ENCODE measurements at places on chromosomes 1 and 21.

- DNase-seq: no peak
Measured at GRCh38 chr1:230276401-230276800, 149.7 kb downstream of the PGBD5 start.

DNA sequence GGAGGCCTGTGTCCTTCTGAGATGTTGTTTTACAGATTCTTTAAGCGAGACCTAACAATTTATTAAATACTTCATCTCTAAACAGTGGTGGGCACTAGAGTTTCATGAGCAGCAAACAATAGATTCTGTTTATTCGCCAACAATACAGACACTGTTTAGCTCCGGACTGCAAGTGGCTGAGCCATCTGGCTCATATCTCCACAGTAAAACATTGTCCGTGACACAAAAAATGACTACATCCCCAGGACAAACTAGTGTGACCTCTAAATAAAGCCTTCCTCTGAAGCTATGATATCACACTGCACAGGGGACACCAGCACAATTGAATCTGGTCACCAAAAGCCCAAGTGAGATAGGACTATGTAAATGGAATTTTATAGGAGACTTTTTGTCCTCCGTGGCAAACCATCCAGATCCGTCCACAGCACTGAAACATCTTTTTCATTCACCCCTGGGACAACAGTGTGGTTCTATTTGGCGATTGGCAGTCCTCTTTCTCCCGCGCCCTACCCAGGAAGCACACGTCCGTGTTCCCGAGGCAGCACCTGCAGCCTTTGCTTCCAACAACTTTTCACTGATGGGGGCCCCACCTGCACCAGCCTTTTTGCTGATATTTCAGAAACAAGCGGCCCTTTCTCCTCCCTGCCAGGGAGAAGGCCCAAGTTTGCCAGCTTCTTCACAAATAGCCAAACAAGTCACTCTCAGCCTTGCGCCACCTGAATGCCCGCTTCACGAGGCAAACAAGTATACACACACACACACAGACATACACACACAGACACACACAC, 47.4 kb downstream of the OLIG1 start:
- DNase-seq: no peak

GRCh38 chr1:165703648-165704047, 5.3 kb upstream of the ALDH9A1 start:
- DNase-seq: no peak

DNA sequence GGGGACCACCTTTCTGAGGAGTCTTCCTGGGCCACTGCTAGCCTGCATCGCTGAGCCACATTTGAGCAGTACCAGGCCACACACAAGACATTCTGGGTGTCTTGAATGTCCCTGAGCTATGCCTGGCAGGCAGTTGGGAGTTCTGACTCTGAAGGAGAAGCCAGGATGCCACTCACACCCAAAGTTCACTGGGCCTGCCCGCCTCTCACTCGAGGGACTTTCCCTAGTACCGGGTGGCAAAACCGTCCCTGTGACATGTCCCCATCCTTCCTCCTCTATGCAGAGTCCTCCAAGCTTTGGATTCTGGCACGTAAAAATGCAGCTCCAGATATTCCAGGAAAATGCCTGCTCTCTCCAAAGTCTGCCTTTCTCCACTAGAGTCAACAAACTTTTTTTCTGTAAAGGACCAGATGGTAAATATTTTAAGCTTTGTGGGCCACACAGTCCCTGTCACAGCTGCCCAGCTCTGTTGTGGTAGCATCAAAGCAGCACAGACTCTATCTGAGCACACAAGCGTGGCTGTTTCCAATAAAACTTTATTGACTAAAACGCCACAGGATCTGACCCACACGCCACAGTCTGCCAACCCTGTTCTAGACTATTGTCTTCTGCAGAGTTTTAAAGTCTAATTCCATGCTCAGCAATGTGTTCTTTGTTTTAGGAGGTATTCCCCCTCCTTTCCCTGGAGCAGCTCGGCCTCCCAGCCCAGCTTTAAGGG, 19.2 kb upstream of the GUCA2B start:
- no peak for DNase-seq

GRCh38 chr1:33267468-33268205, 11.3 kb downstream of the ZNF362 start:
- no peak for DNase-seq

DNA sequence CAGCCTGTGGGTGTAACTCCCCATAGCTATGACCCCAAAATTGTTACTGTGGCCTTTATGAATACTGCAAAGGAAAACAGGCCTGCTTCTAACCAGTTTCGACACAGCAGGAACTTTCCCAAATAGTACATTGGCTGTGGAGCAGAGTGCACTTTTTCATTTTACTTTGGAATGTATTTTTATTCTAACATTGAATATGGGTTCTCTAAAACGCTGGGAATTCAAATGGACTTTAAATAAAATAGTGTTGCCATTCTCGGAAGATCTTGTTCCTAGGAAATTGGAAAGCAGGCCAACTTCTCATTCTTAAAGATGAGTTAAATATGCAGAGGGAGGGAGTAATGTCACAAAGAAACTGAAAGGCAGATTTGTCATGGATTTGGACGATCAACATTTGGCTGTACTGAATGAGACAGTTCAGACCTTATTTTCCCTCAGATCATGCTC, 39.6 kb upstream of the ARHGAP29 start:
- DNase-seq: no peak

- DNase-seq: no peak
Measured at GRCh38 chr1:94385308-94385929, 32.8 kb upstream of the ABCD3 start.

DNA sequence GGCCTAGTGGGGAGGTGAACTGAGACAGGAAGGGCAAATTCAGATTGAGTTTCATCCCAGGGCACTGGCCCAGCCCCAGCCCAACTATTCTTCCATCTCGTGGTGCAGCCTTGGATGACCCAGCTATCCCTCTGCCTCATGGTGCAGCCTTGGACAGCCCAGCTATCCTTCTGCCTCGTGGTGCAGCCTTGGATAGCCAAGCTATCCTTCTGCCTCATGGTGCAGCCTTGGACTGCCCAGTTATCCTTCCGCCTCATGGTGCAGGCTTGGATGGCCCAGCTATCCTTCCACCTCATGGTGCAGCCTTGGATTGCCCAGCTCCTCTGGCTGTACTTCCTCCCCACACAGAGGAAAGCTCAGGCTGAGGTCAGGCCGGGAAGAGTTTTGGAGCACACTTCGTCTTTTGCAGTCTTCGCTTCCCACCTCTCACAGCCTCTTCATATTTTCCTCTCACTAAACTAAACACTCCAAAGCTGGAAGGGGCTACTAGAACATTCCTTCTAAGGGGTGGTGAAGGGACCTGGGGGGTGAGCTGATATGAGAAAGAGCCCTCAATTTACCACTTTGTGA, 69.8 kb upstream of the TTC34 start:
- DNase-seq: no peak

DNA sequence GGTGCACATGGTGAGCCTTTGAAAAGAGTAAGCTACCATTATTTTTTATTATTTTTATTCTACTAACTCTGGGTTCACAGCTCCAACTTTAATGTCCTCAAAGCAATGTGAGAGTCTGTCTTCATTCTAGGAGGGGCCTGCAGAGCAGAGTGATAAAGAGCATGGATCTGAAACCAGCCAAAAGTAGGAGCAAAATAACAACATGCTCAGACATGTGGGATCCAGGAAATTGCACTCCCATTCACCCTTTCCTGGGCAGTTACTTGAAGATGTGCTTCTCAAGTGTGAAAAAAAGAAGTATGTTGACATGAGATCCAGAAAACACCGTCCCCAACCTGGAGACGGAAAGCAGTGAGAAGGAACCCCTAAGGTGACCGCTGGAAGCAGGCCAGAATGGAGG, 8.7 kb upstream of the LIN28A start:
- no peak for DNase-seq

DNA sequence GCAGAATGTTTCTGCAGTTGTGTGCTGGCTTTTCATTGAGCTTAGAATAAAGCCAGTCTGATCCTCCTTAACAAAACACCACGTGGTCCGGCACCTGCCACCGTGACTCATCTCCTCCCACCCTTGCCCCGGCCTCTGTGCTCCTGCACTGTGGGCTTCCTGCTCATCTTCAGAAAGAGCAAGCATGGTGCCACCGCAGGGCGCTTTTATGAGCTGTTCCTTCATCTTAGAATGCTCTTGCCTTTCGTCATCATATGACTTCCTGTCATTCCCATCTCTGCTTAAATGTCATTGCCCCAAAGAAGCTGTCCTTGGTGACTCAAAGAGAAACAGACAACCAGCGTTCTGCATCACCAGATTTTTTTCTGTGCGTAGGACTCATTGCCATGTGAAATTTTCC, 117.8 kb downstream of the HHAT start:
- DNase-seq: no peak

- no peak for DNase-seq
Measured at GRCh38 chr1:1307261-1307922, 338 bp downstream of the ACAP3 start.

DNA sequence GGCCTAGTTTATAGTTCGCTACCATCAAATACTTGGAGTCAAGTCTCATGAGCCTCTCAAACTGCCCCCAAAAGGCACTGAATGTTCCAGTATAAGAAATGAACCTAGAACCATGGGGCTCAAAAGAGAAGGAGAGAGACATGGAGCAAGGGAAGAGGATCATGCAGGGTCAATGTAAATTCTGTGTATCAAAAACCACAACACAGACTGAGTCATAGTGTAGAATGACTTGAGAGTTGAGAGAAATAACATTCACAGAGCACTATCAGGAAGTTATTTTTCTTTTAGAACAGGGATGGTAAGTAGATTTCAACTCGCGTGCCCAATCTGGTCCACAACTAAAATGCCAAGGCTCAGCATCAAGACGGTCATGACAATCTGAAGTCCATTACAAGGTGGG, 59.8 kb downstream of the GNG12 start:
- no peak for DNase-seq

- no peak for DNase-seq
Measured at GRCh38 chr1:23475641-23476040, 8.3 kb downstream of the ASAP3 start.

DNA sequence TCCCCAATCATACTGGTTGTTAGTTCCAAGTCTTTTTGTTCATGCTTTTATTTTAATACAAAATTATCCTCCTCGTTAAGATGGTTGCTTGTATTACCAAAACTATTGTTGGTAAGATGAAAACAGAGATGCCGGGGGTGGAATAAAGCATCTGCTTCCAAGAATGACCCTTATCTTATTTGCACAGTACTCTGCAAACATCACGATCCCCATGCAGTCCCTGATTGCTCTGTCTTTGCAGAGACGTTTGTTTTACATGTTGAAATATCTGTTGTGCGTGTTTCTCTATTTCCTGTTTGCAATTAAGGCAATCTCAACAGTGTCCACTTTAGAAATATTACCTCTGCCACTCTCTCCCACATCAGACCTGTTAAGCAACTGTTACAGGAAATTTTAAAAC, 141.3 kb upstream of the NCAM2 start:
- DNase-seq: no peak

DNA sequence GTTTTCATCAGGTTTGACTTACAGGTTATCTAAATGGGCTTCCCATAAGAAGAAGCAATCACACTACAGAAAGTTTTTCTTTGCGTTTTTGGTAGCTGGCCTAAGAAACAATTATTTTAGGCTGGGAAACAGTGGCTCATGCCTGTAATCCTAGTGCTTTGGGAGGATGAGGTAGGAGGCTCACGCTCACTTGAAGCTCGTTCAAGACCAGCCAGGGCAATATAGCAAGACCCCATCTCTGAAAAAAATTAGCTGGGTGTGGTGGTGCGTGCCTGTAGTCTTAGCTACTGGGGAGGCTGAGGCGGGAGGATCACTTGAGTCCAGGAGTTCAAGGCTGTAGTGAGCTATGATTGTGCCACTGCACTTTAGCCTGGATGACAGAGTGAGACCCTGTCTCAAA, 1.6 kb upstream of the REN start:
- no peak for DNase-seq

DNA sequence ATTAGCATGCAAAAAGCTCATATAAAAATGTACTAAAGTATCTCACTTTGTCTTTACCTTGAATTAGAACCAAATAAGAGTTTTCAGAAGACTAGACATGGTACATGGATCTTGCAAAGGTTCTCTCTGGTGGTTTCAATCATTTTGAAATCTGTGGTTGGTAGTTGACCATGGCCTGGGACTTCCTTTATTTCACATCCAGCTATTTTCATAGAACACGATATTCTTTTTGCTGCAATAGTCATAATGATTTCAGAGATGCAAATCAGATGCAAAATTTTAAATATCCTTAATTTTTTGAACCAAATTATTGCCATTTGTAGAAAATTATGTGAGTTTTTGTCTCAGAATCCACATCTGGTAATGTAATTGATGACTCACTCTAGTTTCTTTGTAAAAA, 375.1 kb upstream of the ZP4 start:
- DNase-seq: no peak

- DNase-seq: no peak
Measured at GRCh38 chr1:68221001-68221979, 11.0 kb downstream of the WLS start.

DNA sequence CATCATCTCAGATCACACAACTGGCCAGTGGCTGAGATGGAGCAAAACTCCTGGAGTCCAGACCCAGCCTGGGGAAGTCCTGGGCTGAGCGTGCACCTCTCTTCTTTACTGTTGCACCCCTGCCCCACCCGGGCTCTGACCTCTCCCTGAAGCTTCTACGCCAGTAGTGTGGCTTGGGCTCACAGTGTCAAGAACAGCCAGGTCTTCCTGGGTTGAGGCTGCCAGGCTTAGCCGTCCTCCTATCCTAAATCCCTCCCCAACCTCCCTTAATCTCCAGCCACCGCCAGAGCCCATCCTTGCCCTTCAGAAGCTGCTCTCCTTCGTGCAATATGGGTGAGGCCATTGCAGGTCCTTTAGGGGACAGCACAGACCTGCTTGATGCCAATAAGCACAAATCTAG, 399.2 kb upstream of the VAMP3 start:
- DNase-seq: no peak

GRCh38 chr1:1470626-1471388, 758 bp upstream of the ATAD3B start:
- no peak for DNase-seq

DNA sequence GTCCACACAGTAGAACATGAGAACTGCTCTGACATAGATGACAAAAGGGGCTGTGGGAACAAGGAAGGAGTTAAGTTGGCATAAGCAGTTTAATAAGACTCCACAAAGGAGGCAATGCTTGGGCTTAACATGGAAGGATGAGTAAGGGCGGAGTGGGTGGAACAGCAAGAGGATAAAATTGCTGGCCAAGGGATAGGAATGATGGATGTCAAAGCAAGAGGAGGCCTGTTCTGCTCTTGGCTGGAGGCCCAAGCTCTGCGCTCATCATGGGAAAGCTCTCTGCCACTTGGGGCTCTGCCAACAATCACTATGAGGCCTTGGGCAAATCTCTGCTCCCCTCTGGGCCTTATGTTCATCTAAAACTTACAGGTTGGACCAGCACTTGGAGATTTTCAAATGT, 98.3 kb upstream of the CAMK1G start:
- peak; percentile 33 for DNase-seq

- no peak for DNase-seq
Measured at GRCh38 chr1:159829273-159829634, 2.6 kb downstream of the SLAMF8 start.

DNA sequence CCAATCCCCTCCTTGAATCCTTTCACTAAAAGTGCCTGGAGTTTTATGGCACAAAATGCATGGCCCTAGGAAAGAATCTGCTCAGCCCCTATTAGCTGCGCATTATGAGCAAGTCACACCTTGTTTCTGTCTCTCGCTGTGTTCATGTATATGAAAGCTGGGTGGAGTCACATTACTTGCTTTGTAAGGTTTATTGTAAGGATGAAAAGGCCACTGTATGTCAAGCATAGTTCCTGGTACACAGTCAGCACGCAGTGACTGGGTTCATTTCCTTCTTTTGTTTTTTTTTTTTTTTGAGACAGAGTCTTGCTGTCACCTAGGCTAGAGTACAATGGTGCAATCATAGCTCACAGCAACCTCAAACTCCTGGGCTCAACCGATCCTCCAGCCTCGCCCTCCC, 6.7 kb upstream of the SLC9A1 start:
- DNase-seq: no peak

- no peak for DNase-seq
Measured at GRCh38 chr21:27419153-27419552, 452.3 kb upstream of the ADAMTS5 start.

Measured in fibroblast of skin of left quadriceps (primary cell).